Activated CD4-positive, alpha-beta memory T cell treated with anti-CD3 and anti-CD28 coated beads for 36 hours (primary cell): ENCODE measurements at places on chromosomes 1 and 21. TPM values are rescaled to one million over a fixed set of nuclear protein-coding genes. Genes with fewer than 3 reads are reported as not detected.

The ZNF695 gene
- 0.74 TPM for total RNA-seq

The TCHHL1 gene
- not detected for total RNA-seq

The LCE2A gene
- not detected for total RNA-seq

The LIPI gene
- not detected for total RNA-seq

The GLRX2 gene
- 25.4 TPM for total RNA-seq

The WDR64 gene
- total RNA-seq = not detected

The SPRR2B gene
- not detected for total RNA-seq

The G0S2 gene
- 92.7 TPM for total RNA-seq

The SRSF11 gene
- total RNA-seq = 164 TPM

DNA sequence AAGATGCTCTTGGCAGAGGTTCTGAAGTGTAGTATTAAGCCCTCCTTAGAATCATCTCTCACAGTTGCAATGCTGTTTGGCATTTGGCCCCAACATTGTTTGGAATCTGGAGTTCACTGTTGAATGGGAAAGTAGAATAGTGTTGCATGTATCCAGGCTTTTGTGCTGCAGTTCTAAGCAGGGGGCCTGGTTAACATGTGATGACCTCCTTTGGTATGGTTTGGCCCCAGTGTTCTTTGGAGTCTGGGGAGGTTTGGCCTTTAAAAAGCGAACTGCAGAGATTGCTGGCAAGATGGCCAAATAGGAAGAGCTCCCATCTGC is 61.8 kb upstream of the PLD5 start:
- no peak for DNase-seq

- no peak for DNase-seq
Measured at GRCh38 chr1:29539971-29540370, 303.6 kb downstream of the PTPRU start.

GRCh38 chr1:112938210-112938609 is 17.8 kb downstream of the SLC16A1 start:
- no peak for DNase-seq

- no peak for DNase-seq
Measured at GRCh38 chr1:232238009-232238408, 391.9 kb downstream of the SIPA1L2 start.

DNA sequence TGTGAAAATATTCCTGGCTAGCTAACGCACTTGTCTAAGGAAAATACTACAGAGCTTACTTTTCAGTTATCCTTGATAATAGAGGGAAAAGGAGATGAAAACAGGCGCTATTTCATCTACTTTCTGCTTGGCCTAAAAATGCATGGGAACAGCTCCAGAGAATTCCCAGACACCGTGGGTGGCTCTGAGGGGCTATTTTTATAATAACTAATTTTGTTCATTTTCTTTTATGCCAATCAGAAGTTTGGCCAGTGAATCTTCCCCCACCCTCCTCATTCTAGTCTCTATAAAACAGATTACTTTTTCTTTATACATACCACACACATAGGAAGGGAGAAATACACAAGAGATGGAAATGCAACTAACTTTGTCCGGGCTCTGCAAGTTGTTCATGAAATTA is 322.9 kb downstream of the SETD4 start:
- no peak for DNase-seq

- DNase-seq = no peak
Measured at GRCh38 chr1:151606857-151607256, 5.0 kb upstream of the SNX27 start.

DNA sequence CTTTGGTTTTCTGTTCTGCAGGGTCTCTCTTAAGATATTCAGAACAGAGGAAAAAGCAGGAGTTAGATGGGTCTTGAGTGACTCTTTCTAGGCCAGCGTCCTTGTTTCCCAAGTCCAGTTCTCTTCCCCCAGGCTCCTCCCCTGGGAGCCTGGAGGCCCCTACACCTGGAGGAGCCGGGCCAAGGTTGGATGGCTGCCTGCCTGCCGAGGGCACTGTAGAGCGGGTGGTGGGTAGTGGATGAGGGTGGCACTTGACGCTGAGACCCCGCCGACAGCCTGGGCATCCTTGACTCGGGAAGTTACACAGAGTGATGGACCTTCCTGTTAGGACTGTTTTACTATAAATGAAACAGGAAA is 17.4 kb upstream of the KANK4 start:
- DNase-seq = no peak

DNA sequence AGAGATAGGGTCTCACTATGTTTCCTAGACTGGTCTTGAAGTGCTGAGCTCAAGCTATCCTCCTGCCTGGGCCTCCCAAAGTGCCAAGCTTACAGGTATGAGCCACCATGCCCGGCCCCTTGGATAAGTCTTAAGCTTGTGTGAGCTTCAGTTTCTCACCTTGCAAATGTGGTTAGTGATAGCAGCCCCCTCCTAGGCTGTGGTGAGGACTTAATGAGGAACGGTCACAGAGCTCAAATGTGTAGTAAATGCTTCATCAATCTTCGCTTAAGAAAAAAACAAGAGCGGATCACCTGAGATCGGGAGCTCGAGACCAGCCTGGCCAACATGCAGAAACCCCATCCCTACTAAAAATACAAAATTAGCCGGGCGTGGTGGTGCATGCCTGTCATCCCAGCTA is 3.0 kb downstream of the CNR2 start:
- no peak for DNase-seq

GRCh38 chr1:220788900-220789299 is 2.2 kb downstream of the MTARC1 start:
- DNase-seq = no peak

DNA sequence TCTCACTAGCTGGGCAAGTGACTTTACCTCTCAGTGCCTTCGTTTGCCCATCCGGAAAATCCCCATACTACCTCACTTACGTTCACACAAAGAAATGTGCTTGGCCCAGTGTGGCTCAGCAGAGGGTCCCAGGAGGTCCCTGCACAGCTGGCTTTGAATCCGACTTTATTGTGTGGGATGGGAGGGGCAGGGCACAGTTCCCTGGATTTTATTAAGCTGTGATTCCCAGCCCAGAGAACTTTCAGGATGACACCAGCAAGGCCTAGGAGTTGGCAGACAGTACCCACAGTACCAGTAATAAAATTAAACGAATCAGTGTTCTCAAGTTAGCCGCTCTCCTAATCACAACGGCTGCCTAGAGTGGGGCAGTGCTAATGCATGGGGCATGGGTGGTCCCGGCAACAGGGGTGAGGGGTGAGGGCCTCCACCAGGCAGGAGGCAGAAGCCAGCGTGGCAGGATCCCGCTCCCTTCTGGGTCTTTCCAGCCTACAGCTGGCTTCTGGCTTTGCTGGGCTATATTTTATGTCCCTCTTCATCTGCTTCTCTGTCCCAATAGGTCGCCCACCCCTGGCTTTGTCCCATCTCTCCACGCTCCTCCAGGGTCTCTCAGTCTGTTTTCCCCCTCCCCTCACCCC is 74.9 kb downstream of the VWA5B1 start:
- DNase-seq = no peak

- DNase-seq = no peak
Measured at GRCh38 chr1:92743221-92743620, 41.7 kb downstream of the EVI5 start.

DNA sequence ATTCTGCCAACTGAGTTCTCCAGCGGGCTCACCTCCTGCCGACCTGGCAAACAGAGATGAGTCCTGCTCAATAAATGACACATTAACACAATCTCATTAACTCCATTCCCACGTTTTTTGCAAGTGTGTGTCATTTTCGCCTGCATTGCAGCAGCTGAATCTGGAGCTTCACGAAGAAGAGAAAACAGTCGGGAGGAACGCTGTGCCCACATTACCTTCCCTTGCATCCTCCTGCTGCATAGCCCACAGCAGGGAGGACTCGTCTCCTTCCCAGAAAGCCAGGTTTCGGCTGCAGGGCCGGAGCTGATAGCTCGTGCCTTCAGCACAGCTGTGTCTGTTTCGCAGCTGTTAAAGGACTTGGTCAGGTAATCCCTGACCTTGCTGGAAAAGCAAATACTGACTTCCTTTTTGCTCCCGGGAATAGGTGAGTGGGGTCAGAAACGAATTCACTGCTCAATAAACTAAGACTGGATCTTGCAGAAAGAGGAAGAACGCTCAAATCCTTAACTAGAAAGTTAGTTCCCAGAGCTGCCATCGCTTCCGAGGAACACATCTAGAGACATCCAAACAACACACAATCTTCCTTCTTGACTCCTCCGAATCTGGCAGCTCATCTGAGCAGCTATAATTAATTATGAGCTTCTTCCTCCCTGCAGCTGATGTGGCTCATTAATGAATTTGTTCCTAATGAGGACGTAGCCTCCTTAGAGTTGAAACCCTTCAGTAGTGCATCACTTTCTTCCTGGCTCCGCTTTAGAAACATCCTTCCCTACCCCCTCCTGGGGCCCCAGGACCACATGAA is 33.0 kb downstream of the KANK4 start:
- no peak for DNase-seq

DNA sequence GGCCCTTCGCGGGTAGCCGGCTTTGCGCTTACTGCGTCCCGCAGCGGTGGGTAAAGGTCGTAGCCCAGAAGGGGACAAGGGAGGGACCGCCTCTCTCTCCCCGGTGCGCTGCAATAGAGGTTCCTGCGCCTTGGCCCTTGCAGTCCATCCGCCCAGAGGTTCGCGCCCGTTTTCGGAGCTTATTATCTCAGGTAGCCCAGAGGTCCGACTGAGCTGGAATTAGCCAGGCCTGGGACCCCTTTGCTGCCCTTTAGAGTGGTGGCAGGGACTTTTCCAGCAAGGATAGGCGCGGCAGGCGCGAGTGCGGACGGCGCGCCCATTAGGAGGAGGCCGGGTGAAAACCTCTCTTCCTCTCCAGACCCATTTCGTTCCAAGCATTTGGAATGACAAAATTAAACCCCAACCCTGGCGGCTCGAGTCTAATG is 5.0 kb downstream of the LHX4 start:
- DNase-seq = no peak

DNA sequence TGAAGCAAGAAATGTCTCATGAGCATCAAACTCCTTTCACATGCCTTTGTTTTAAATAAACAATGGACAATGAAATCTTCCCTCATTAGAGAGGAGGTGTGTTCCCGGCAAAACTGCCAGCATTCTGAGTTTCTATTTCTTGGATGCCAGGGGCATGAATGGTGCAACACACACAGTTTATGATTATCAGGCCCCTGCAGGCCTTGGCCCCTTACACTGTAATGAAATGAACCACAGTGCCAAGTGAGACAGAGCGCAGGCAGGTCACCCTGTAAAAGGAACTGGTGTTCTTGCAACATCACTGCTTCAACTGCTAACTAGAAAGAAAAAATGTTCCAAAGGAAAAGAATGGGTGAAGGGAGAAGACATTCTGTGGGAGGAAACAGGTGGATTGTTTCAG is 3.8 kb upstream of the PIGC start:
- no peak for DNase-seq

DNA sequence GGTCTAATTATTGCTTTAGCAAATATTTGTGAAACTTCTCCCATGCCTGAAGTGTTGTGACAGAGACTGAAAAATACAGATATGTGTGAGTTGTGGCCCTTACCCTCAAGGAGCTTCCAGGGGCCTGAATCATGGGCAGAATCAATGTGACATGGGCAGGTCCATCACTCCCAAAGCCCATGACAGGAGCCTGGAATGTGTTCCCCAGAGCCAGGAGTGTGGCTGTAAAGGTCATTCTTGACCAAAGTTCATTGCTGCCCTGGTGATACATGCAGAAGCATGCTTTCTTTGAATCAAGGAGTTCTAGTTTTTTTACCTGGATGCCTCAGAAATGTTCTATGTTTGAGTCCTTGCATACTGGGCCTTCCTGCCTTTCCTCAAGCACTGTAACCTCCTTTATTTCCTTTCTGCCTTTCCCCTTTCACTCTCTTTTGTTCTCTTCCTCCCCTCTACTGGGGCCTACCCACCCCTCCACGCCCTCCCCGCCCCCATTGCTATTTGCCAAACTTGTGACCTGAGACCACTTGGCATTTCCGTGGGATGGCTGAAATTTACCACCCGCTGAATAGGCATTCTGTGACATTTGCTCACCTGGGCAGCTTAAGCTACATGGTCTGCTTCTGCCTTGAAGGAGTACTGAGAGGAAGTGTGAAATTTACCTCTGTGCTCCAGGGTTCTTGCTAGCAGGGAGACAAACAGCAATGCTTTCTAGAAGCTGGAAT is 19.7 kb downstream of the PBX1 start:
- no peak for DNase-seq

DNA sequence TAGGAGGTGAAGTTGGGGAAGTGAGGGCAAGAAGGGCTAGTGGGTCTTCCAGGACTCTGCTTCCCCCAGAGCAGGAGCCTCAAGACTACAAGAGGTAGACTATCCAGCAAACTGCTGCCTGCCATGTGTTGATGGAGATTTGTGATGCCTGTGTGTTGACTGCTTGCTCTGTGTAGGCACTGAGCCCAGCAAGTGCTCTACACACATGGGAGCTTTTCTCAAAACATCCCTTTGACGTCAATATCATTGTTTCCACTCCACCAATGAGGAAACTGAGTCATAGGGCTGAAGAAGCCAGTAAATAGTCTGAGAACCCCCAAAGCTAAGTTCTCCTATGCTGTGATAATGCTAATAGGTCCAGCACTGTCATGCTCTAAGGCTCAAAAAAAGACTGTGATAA is 207.2 kb upstream of the NFIA start:
- no peak for DNase-seq

- DNase-seq = no peak
Measured at GRCh38 chr21:44551340-44551961, at the start of gene KRTAP10-2. Gene KRTAP10-2, minus strand, starts transcription at chr21:44551505. Its CDS starts 47 bp downstream, at chr21:44551458.

DNA sequence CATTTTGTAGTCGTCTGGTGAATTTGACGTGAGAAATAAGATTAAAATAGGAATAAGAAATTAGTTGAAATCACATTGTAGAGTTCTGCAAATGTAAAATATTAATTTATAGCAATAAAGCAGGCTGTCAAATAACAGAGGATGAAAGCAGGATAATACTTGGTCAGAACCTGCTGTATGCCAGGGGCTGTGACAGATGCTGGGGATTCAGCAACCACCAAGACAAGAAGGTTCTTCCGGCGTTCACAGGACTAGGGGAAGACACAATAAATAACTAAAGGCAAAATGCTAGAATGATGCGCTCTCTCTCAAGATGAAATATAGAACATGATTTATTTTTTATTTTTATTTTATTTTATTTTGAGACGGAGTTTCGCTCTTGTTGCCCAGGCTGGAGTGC is 6.8 kb upstream of the PARK7 start:
- DNase-seq = no peak

DNA sequence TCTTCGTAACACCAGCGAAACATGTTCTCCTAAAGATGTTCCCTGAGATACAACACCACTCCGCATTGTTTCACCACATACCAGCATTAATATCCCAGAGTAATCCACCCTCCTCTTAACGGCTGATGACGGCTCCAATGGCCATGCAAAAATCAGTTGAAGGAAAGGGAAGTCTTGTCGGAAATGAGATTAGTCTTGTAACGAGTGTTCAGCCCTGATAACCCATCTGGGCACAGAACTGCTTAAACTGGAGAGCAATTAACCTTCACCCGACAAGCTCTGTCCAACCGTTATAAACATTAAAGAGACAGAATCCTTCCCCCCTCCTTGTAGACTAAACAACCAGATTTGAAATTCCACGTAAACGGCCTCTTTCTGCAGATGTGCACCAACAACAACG is 21.9 kb downstream of the ERG start:
- DNase-seq = no peak
